H7 (cell line): ENCODE measurements at places on chromosomes 11 and 22. TPM values are rescaled to one million over a fixed set of nuclear protein-coding genes. Genes with fewer than 3 reads are reported as not detected.

MMP7 gene
- not detected in 2 replicates for total RNA-seq

MMP12 gene
- total RNA-seq, result not detected in 2 replicates

TUBA8 gene
- 0.92 and 2.7 TPM in 2 replicates for total RNA-seq

MRGPRF gene
- total RNA-seq, result 6.5 and 7.6 TPM in 2 replicates

ZC3H12C gene
- 0.69 and 1.7 TPM in 2 replicates for total RNA-seq

VPREB1 gene
- total RNA-seq, result not detected in 2 replicates

CHRM1 gene
- total RNA-seq, result not detected in 2 replicates

COMT gene
- total RNA-seq, result 1.4 and 1.7 TPM in 2 replicates

PARVG gene
- total RNA-seq, result 0.21 TPM in 1 of 2 replicates, not detected in the other

RFPL2 gene
- 0.15 and 0.45 TPM in 2 replicates for total RNA-seq

C22orf31 gene
- not detected in 2 replicates for total RNA-seq

LYVE1 gene
- total RNA-seq, result 0.11 and 0.55 TPM in 2 replicates

TMEM179B gene
- 50.1 and 55.2 TPM in 2 replicates for total RNA-seq

RBM14 gene
- 51.6 and 55.2 TPM in 2 replicates for total RNA-seq

MAPK11 gene
- total RNA-seq, result 1.4 and 2.4 TPM in 2 replicates

HPX gene
- 3.2 TPM in 1 of 2 replicates, not detected in the other for total RNA-seq

RGL4 gene
- not detected in 2 replicates for total RNA-seq

ANO9 gene
- total RNA-seq, result 0.83 and 2.2 TPM in 2 replicates

GNAZ gene
- 18.0 and 24.4 TPM in 2 replicates for total RNA-seq

MFNG gene
- total RNA-seq, result 1.3 and 5.1 TPM in 2 replicates

ARHGAP8 gene
- 24.8 and 28.3 TPM in 2 replicates for total RNA-seq

PELI3 gene
- 8.1 and 9.5 TPM in 2 replicates for total RNA-seq

CDC42BPG gene
- total RNA-seq, result 2.3 and 2.6 TPM in 2 replicates

UPK3A gene
- 0.41 TPM in 1 of 2 replicates, not detected in the other for total RNA-seq

CHRNA10 gene
- 0.66 and 0.67 TPM in 2 replicates for total RNA-seq

INS gene
- total RNA-seq, result not detected in 2 replicates

FLRT1 gene
- 0.94 and 1.7 TPM in 2 replicates for total RNA-seq

PRG3 gene
- total RNA-seq, result not detected in 2 replicates

ZNRF3 gene
- total RNA-seq, result 22.1 and 27.7 TPM in 2 replicates

OR4B1 gene
- total RNA-seq, result not detected in 2 replicates
